Fibroblast of the aortic adventitia (primary cell): ENCODE measurements at places on chromosomes 2 and 18.

GRCh38 chr18:6729247-6730091 lies at the start of gene ARHGAP28:
Gene ARHGAP28, plus strand, starts transcription at chr18:6729716. Its CDS starts 106 bp downstream, at chr18:6729822.
- DNase-seq, result peak; percentile 81

GRCh38 chr18:7953095-7953958 lies 386.2 kb downstream of the PTPRM start:
- no peak for DNase-seq

DNA sequence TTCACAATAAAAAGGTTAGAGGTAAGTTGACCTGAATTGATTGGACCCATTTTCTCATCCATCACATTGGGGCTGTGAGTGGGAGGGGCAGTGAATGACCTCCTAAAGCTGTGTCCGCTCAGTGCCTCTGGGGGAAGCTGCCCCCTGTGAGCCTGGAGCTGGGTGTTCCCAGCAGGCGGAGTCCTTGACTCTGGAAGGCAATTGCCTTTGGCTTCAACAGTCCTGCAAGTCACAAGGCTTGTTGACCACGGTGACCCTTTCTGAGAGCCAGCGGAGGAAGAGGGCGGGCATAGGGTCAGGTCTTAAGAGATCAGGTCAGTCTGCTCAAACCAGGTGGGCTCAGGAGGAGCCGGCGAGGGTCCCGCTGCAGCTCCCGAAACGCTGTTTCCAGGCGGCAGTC lies 1.1 kb upstream of the CIDEA start:
- no peak for DNase-seq

DNA sequence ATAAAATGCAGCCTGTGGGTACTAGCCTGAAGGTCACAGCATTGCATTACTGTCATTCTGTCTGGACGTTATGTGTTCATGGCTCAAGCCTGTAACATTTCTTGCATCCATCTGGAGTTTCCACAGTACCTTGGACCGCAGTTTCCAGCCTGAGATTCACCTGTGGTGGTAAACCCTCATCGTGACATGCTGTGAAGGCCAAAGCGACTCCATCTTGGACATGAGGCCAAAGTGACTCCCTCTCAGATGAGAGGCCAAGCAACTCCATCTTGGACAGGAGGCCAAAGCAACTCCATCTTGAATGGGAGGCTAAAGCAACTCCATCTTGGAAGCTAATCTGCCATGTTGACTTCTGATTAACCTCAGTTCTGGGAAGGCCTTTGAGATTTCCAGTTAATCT lies 257.7 kb upstream of the MYT1L start:
- no peak for DNase-seq

GRCh38 chr2:43004879-43005244 lies 212.5 kb upstream of the HAAO start:
- DNase-seq, result no peak

GRCh38 chr2:41741951-41742595 lies 305.7 kb upstream of the PKDCC start:
- DNase-seq, result no peak

GRCh38 chr18:22683196-22683676 lies 249.9 kb upstream of the RBBP8 start:
- peak; percentile 97 for DNase-seq

GRCh38 chr2:1101011-1101782 lies 150.5 kb downstream of the SNTG2 start:
- DNase-seq, result no peak

DNA sequence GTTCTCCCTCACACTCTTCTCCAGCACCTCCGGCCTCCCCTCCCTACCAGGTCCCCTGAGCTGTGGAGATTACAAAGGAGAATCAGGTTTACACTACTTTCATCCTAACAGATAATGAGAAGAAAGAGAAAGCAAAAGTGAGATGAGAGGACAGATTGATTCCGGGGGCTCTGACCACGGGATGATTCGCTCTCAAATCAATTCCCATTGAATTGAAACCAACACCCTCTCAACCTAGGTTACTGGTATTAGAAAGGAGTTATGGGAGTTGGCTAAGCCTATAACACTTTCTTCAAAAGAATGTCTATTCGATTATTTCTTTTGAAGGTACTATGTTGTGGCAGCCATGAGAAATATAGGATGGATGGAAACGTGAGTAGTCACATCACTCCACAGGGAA lies 386.2 kb upstream of the TNP1 start:
- DNase-seq, result no peak

GRCh38 chr18:7619676-7620075 lies 52.6 kb downstream of the PTPRM start:
- peak; percentile 26 for DNase-seq

DNA sequence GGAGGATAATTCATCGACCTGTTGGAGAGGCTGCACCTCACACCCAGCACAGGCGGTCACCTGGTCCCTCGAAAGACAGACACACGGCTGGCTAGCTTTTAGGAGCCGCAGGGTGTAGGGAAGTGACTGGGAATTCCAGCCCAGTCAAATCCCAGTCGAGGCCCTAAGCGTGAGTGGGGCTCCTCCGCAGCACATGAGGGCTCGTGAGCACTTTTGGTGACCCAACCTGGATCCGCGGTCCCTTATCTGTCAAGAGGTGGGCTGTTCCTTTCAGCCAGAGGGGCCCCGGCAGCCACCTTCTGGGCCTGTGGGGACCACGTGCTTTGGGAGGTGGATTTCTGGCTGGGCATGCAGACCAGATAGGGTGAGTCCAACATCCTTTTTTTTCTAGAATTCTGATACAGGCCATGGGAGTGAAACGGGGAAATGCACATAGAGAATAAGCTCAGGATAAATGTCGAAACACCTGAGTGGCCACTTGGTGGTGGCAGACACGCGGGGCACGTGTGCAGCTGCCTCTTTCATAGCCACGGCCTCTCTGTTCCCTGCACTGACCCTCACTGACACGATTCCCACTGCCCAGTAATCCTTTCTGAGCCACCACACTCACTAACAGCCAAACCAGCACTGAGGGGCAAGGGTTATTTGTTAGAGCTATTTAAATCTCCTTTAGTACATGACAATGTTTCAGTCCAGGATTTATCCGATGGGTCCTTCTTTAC lies 148.4 kb upstream of the PXDN start:
- DNase-seq, result no peak

- no peak for DNase-seq
Measured at GRCh38 chr2:205270689-205271088, 411.6 kb upstream of the NRP2 start.

- DNase-seq, result no peak
Measured at GRCh38 chr2:11853197-11853588, 106.8 kb downstream of the LPIN1 start.

GRCh38 chr2:17851731-17852585 lies 26.5 kb upstream of the KCNS3 start:
- DNase-seq, result peak; percentile 80

DNA sequence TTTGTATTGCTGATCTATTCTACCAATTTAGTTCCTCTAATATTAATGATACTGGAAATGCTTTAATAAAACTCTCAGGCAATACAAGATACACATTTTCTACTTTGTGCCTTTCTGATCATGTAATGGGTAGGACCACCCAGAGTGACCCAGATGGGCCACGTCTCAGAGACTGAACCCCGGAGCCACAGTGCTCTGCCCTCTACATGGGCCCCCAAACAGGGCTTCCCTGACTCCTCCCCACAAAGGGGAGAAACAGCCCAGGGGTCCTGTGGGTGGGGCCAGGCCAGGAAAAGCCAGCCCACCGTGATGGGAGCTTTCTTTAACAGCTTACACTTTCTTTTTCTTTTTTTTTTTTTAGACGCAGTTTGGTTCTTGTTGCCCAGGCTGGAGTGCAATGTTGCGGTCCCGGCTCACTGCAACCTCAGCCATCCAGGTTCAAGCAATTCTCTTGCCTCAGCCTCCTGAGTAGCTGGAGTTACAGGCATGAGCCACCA lies 18.4 kb downstream of the HDAC4 start:
- DNase-seq, result no peak

GRCh38 chr2:172792711-172793110 lies 57.1 kb downstream of the RAPGEF4 start:
- no peak for DNase-seq

DNA sequence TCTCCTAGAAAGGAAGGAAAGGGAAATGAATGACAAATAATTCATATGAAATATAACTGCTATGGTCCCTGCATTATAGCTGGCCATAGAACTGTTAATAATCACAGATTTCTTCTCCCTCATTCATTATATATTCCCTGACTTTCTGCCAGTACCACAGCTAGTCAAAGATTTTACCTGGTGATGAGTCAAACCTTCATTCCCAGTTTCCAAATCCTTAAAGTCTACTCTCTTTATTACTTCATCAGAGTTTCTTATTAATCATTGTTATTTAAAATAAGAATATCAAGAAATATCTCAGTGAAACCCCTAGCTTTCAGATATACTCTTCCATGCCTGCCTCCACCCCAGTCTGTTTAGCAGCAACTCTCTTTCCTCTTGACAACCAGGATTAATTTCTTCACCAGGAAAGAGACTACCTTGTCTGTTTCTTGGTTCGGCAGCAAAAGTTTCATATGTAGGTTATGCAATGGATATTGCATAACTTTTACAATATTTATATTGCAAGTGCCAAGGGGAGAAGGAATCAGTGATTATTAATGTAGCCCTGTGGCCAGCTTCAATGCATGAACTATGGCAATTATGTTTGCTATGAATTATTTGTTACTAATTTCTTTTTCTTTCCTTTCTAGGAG lies 533.8 kb downstream of the FBXO15 start:
- DNase-seq, result peak; percentile 51

DNA sequence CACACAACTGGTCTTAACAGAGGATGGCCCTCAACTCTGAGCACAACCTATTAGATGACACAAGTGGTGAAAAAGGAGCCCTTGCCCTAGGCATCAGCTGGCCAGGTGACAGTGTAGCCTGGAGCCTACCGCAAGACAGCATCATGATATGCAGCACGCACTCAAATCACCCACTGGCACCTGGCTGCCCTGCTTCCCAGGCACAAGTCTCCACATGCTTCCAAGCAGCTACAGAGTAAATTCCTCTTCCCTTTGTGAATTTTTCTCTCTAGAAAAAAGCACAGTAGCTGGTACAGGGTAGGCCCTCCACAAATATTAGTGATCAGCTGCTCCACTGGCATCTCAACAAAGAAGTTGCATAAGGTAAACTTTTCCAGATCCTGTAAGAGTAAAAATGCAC lies 6.0 kb downstream of the FBXO15 start:
- no peak for DNase-seq

DNA sequence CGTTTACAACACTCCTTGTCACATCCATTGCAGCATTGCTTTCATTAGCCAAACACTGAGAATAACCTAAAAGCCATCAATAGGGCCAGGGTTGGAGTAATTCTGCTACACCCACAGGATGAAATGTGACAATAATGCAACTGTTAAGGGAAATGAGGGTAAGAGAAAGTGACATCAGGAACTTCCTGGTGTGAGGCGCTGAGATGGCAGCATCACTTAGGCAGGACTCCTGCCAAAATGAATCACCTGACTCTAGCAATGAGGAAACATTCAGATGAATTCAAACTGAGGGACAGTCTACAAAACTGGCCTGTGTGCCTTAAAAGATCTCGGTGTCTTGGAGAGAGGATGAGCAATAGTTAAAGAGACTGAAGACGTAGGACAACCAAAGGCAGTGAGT lies 115.6 kb upstream of the AGAP1 start:
- peak; percentile 2 for DNase-seq

GRCh38 chr2:144522176-144522896 lies 2.4 kb upstream of the ZEB2 start:
- no peak for DNase-seq

- no peak for DNase-seq
Measured at GRCh38 chr2:37705191-37705590, 33.7 kb upstream of the CDC42EP3 start.

DNA sequence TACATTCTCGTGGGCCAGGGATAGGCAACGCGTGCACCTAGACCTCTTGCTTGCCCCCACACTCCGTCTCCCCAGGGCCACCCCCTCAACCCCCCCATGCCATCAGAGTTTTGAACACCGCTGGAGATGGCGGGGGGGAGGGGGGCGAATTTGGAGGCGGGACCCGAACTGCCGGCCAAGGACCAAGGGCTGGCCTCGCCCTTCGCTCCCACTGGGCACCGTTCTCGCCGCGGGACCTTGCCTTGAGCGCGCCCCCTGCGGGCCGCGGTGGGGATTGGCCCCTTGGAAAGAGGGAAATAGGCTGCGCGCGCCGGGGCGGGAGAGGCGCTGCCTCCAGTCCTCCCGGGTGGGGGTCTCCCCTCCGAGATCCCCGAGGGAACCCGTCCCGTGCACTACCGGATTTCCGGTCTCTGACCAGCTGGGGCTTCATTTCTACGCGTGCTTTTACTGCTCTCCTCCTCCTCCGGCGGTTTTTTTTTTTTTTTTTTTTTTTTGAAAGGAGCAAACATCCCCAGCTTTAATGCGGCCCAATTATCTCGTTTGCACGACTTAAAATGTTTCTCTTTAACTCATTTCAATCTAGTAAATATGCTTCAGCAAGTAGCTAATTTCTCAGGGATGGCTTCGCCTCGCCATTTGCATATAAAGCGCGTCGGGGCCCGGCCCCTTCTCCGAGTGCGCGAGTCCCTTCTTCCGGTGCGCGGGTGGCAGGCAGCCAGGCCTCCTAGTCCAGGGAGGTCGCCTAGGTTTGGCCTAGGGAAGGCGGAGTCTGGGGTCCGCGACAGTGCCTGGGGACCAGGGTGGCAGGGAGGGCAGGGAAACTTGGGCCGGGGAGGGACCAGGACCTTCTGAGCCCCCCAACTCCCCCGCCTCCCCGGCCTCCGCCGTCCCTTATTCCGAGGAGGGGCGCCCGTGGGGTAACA lies 10.0 kb upstream of the GBX2 start:
- DNase-seq, result peak; percentile 37

GRCh38 chr2:11524470-11524869 lies 9.4 kb upstream of the GREB1 start:
- DNase-seq, result no peak

DNA sequence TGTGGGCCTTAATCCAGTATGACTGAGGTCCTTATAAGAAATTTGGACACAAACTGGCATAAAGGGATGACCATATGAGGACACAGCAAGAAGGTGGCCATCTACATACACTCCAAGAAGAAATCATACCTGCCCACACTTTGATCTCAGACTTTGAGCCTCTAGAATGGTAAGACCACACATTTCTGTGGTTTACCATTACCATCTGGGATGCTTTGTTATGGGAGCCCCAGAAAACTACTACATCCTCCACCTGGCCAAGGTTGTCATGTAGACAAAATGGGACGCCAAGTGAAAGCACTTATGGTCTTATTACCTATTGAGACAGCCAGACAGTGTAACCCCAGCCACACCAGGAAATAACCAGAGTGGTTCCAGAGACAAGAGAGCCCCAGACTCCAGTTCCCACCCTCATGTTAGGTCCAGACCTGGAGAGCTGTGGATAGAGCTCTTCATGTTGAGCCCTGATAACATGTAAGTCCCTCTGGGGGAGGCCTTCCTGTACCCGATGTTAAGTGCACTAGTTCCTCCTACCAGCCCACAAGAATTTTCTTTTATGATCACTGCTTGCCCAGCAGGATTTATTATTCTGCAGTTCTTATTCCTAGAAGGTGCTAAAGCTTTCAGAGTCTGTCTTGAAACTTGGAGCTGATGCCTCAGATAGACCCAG lies 4.6 kb upstream of the ADD2 start:
- no peak for DNase-seq

GRCh38 chr18:44495151-44495550 lies 185.5 kb upstream of the SETBP1 start:
- no peak for DNase-seq

- DNase-seq, result peak; percentile 16
Measured at GRCh38 chr2:30233271-30234009, 2.1 kb downstream of the LBH start.
